ENCODE measurements at places on chromosomes 6 and 20.

GRCh38 chr6:41894366-41895299 lies 542 bp downstream of the USP49 start:
- peak; percentile 45 for DNase-seq

DNA sequence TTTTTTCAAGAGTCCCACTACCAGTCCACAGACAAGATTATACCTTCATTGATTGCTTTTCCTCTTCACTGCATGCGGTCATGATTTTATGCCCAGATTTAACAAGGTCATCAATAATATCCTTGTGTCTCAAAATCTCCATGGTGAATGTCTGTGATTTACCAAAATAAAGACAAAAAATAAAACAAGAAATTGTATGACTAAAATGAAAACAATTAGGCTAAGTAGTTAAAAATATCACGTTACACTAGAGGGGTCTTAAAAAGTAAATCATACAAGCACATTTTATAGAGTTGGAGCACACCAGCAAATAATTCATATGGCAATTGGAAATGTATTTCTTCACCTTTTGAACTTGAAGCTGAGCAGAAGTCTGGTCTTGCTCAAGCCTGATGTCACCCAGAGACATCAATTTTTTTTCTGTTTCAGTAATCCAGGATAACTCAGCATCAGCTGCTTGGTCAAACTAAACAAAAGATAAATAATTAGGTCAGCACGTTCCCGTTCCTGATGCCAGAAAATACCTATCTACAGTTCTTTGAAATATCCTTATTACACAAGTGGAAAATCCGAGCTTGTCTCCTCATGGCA lies 125.4 kb downstream of the DST start:
- no peak for DNase-seq

DNA sequence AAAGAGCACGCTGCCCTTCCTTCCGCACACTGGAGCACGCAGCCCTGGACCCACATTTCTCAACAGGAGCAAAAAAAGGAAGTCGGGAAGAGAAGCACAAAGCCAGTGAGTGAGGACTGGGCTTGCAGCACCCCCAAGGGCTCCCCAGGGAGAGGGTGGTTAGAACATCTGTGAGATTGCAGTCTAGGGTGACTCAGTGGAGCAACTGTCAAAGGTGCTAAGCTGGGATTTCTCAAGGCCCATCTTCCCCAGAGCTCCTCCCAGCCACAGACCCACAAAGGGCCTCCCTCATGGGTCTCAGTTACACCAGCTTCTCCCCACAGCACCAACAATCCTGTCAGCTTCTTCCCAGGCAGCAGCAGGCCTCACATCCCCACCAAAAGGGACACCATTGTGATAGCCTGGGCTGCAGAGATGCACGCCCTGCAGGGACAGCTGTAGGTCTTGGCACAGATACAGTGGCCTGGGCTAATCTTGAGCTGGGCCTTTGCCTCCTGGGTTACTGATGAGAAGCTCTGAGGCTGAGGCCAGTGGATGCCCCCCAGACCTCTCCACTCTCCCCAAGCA lies 39.6 kb upstream of the CD93 start:
- no peak for DNase-seq

DNA sequence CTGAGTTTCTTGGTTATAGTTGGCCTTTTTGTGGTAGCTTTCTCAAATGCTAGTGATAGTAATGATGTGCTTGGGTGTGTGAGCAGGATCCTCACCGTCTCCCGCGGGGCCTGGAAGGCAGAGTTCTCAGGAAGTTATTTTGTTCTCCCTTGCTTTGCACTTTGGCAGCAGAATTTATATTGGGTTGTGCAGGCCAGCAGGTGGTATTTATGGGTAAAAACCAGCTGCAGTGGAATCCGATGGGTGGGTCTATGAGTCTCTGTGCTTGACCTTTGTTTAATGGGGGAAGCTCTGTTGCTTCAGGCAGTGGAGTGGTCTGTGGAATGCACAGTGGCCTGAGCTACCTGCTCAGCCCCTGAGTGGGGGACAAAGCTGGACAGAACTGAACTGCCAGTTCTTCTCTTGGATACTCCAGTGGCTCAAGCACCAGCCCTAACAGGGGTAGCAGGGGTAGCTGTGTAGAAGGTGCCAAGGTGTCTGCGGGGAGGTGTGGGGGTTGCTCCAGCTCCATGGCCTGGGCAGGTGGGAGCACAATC lies 27.3 kb downstream of the IGF2R start:
- no peak for DNase-seq

DNA sequence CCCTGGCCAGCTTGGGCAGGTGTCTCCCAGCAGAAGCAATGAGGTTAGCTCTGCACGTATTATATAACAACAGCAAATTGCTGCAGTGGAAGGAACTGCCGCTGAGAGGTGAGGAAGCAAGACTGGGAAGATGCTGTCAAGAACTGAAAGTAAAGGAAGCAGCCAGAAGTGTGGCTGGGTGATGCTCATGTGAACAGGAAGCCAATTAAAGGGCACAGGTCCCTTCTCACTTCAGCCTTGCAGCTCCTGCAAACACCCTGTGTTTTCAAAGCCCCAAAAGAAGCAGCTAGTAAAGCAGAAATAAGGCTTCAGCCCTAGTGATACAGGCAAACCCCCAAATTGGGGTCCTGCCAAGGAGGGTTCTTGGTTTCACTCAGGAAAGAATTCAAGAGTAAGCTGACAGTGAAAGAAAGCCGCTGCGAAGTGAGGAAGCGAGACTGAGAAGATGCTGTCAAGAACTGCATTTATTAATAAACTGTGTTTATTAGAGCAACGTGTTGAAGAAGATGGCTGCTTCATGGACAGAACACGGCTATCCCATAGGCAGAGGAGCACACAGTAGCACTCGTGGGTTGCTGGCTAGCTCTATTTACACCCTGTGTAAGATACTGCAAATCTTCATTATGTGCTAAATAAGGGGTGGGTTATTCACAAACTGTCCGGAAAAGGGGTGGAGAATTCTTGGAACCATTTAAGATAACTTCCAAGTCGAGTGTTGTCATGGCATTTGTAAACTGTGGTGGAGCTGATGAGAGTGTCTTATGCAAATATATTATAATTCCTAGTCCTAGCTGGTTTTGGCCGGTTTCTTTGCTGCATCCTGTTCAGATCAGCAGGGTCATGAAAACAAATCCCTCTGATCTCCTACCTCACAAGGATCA lies 152.2 kb downstream of the LINC00237 start:
- peak; percentile 11 for DNase-seq

DNA sequence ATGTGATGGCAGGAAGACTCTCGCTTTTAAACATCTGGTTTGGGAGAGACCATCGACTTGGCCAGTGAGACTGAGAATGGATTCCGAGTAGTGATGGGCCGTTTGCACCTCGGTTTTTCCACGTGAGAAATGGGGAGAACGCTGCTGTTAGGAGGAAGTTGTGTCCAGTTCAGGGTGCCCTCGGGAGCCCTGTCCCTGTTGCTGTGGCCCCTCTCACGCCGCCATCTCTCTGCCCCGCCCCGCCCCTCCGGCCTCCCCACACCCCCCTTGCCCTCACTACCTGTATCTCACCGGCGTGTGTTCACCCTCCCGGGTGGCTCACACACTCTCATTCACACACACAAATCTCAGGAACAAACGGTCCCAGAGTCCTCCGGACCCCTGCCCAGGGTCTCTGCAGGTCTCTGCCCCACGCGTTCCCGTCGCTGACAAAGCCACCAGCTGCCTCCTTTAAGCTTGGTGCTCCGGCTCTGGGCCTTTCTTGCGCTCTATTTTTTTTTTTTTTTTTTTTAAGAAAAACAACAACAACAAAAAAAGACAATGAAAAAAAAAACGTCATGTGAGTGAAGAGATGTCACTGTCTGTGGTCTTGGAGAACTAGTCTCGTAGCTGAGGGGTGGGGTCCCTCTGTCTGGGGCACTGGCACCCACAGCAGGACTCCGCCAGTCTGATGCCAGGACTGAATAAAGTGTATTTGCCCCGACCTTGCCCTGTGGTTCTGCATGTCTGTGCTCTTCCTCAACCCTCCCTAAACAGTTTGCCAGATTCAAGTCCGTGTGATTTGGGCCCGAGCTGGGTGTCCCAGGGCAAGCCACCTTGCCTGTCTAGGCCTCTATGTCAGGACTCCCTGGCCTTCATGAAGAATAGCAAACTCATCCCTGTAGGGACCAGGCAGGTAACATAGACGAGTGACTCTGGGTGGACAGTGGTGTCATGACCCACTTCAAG lies 2.9 kb downstream of the SOX12 start:
- DNase-seq: peak; percentile 21

DNA sequence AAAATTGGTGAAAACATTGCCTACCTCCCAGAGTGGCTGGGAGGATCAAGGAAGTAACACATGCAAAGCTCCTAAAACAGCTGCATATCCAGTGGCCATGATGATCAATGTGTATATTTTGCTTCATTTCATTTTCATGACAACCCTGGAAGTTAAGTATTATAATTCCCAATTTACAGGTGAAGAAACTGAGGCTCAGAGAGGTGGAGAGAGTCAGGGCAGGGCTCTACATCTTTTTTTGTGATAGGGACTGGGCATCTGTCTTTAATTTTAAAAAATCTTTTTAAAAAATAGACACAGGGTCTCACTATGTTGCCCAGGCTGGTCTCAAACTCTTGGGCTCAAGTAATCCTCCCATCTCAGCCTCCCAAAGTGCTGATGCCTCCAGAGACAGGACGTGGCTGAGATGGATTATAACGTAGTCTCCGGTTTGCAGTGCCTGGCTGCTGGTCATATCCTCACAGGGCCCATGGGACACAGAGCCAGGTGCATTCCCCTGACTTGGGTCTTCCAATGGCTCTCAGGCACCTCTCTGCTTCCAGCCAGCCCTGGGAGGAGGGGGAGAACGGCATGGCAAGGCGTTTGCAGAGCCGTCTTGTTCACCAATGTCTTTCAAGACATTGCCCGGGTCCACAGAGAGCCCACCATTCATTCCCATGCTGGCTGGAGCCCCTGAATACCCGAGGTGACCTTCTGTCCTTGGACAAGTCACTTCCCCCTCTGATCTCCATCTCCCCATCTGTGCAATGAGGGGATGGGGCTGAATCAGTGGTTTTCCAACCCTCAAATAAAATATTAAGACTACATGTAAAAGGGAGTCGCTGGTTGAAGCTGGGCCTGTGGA lies 38.3 kb downstream of the HNF4A start:
- no peak for DNase-seq

GRCh38 chr20:6714279-6714711 lies 53.2 kb upstream of the BMP2 start:
- no peak for DNase-seq

DNA sequence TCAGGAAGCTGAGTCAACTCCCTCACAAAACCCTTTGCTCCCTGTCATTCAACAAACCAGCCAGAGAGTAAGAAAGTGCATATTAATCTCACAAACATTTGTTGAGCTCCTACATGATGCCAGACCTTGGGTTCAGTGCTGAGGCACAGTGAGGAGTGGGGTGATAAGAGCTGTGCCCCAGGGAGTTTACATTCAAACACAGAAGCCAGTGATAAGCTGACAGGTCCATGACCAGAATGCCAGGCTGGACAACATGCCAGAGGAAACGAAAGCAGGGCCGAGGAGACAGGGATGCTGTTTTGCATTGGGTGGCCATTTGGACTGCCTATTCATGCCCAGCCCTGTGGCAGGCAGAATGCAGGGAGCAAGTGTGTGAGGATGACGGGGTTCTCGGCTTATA lies 76.7 kb downstream of the LRFN2 start:
- DNase-seq: no peak

DNA sequence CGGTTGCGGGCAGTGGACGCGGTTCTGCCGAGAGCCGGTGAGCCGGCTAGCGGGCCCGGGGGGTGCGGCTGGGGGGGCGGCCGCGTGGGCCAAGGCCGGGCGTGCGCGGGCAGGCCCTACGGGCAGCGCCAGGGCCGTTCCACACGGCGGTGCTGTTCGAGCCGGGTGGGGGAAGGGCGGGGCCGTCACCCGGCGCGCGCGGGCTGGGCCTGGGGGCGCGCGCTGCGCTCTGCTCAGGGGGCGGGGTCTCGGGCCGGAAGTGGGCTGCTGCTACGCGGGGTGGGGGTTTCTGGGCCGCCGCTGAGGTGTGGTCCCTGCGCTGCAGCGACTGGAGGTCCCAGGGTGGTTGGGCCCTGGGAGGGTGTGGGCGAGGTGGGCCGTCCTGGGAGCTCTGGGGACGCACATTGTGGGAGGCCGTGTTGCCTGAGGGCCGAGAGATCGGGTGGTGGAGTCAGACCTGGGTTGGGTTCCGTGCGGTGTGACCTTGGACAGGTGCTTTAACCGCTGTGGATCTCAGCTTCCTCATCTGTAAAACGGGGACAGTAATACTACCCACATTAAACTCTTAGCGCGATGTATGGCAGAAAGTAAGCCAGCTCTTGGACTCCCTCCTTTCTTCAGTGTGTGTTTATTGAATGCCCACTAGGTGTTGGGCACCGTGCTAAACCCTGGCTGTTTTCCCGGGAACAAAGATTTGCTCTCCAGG lies 391 bp downstream of the MAPRE1 start:
- DNase-seq: peak; percentile 89

DNA sequence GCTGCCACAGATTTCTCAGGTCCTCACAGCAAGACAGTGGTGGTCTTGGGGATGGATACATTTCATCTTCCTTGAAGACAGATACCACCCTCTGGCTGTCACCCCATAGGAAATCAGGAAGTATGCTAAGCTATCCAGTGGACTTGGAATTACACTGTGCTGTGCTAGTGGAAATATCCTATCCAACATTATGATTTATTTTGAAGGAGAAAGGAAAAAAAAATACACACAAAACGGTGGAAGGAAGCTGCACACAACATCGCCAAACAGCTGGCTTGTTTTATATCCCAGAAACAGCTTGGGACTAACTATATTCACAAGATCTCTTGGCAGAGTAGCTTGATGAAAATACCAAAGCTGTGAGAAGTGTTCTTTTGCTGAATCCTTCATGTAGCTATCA lies 257.6 kb downstream of the LAMA2 start:
- DNase-seq: peak; percentile 6

- DNase-seq: peak; percentile 42
Observed at GRCh38 chr6:1987640-1988039, 257.8 kb downstream of the GMDS start.

DNA sequence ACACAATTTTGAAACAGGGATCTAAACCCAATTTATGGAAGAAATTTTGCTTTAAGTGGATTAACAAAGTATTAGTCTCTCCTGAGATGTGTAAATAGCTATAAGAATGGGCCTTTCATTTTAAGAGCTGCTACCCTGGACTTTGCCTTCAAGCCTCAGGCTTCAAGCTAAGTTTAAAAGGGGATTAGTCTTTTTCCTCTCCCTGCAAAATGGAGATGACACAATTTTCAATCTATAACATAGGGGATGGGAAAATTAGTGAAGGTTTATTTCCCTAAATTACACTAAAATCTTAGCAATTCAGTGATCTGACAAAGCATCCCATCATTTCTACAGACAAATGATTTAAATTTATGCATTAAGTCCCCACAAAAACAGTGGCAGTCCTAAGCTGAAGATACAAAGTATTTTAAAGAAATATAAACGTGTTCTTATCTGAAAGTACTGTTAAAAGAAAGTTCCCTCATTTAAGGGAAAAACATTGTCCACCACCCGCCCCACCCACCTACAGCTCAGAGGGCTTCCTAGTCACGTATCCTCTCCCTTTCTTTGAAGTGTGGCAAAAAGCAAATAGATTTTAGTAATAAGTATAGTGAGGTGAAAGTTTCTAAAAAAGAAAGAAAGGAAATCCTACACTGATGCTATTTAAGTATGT lies 14.5 kb downstream of the ARHGAP18 start:
- no peak for DNase-seq

DNA sequence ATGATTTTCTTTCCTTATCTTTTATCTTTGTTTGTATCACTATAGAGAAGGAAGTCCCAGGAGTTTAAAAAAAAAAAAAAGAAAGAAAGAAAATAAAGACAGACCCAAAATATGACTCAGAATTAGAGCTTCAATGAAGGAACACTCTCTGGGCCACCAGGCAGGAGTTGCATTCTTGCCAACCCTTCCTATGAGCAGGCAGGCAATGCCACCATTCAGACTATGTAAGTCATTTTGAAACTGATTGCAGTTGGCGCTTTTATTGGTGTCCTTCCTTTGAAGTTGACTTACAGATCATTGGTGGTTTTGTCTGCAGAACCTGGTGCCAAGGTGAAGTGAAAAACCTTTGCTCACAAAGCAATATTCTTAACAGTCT lies 50.3 kb downstream of the MYB start:
- peak; percentile 29 for DNase-seq

Measured in astrocyte of the hippocampus (primary cell).